ENCODE measurements at places on chromosomes 2 and 18.

- no peak for DNase-seq
Observed at GRCh38 chr18:28571929-28572328, 395.0 kb upstream of the CDH2 start.

DNA sequence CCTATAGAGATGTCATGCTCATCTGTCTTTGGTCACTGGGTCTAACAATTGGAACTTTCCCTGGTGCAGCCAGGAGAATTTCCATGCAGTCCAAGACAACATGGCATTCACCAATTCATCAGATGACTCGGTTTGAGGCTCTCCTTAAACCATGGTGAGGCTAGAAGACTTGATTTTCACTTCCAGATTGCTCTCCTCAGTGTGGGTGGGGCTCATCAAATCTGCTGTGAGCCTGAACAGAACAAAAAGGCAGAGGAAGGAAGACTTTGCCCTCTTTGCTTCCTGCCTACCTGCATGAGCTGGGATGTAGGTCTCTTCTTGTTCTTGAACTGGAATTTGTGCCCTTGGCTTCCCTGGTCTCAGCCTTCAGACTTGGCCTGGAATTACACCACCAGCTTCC lies 203.4 kb upstream of the TRIB2 start:
- DNase-seq = no peak

- no peak for DNase-seq
Observed at GRCh38 chr2:11270891-11271290, 73.5 kb downstream of the ROCK2 start.

DNA sequence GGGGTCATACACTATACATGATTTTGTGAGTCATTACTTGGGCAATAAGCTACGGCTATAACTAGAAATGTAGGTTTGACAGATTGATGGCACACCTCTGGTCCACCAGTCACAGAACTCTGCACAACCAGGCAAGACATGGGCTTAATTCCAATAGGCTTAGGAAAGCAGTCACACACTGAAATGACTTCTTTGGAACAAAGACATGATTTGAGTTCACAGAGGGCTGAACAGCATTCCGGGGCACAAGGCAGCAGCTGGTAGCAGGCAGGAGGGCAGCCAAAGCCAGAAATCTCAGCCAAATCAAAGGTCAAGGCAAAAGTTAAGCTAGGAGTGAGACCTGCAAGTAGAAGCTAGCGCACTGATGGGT lies 27.4 kb downstream of the FABP1 start:
- no peak for DNase-seq

DNA sequence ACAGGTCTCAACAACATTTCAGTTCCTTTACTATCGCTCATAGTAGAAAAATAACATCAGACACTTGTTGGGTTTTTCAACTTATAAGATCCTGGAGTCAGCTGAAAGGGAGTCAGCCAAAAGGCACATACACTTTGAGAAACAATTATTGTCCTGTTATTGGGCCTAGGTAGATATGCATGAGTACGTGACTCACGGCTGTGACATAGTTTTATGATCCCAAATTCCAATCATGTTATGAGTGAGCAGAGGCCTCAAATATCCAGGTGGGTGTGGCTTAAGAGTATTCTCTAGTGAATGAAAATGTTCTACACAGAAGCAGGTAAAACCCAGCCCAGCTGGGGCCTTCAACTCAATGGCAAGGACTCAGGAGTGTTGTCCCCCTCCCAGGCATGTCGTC lies 27.2 kb downstream of the SERPINB8 start:
- no peak for DNase-seq

DNA sequence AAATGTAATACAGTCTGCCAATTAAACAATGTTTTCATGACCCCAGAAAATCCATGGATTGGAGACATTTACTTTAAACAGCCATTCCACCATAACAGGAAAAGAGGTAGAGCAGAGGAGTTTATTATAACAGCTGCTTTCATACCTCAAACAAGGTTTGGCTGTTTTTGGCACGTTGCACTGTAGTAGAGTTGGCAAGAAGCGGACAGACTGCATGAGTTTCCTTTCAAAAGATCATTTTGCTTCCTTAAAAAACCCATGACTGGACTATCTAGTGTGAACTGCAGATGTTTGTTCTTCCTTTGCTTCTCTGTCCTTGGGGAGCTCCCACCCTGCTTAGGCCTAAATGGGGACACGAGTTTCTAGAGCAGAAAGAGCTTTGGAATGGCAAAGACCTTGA lies 108.5 kb upstream of the THOC1 start:
- DNase-seq = no peak

- DNase-seq = no peak
Observed at GRCh38 chr18:24515721-24516120, 55.3 kb downstream of the HRH4 start.

GRCh38 chr2:196410008-196410407 lies 229.5 kb upstream of the CCDC150 start:
- DNase-seq = no peak

DNA sequence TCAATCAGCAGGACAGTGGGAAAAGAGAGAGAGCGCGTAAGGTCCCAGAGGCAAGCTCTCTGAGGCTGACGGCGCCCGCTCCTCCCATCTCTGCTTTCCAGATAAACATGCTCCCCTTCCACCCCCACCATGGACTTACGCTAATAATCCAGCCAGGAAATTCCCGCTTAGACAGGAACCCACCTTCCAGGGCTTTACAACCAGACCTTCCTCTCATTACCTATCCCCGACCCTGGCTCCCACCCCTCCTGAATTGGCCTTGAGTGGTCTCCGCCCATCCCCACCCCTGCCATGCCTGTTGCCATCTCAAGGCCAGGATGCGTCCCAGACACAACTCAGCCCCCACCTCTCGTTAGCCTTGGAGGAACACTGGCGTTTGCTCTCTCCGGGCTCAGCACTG lies 131.1 kb downstream of the SMAD2 start:
- DNase-seq = no peak

- no peak for DNase-seq
Observed at GRCh38 chr2:223751012-223751411, 86.4 kb downstream of the AP1S3 start.

- no peak for DNase-seq
Observed at GRCh38 chr2:222433332-222434173, 9.2 kb downstream of the SGPP2 start.

- no peak for DNase-seq
Observed at GRCh38 chr2:11624893-11625292, 45.1 kb downstream of the NTSR2 start.

DNA sequence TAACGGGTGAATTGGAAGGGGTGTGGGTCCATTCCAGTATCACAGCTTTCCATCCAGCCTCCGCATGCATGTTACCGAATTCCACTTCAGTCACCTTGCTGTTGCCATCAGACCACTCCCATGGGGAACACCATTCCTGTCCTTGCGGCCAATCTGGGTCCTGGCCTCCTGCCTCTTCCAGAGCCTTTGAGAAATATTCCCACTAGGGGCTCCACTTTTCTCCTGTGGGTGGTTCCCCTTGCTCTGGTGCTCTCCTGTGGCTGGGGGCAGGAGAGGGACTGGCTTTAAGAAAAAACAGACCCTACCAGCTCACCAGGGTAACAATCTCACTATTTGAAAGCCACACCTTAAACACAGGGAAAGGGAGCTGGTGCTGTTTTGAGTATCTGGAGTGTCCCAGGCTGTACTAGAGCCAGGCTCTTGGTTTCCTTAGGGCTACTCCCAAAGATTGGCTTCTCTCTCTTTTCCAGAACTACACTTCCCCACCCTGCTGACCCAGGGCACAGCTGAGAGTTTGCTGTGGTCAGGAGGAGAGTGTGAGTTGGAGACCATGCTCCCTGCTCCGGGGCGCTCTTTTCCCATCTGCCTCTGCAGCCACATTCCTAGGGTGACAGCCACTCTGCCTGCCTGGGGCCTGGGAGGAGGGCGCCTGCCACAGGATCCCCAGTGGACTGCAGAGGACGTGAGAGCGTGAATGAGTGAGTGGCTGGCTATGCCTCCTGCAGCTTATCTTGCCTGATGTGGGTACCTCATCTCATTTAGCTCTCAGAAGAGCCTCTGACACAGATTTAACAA lies 460.8 kb upstream of the HS6ST1 start:
- no peak for DNase-seq

DNA sequence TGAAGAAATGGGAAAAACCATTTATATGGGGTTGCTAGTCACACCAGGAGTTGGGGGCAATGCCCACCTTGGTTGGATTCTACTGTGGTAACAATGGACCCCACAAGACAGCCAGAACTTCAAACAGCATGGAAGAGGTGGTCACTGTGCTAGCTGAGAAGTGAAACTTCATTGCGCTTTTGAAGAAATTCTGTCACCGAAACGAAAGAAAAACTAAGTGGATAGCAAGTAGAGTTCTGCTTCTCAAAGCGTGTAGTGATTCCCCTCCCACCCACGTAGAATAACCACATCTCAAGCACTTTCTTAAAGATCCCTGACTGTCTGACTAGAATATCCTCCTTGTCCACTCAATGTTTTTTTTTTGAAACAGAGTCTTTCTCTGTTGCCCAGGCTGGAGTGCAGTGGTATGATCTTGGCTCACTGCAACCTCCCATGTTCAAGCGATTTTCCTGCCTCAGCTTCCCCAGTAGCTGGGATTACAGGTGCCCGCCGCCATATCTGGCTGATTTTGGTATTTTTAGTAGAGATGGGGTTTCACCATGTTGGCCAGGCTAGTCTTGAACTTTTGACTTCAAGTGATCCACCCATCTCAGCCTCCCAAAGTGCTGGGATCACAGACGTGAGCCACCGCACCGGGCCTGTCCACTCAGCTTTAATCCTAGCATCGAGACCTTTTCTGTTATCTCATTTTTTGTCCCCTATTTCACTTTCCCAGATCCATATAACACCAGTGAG lies 30.1 kb upstream of the CCL20 start:
- no peak for DNase-seq

DNA sequence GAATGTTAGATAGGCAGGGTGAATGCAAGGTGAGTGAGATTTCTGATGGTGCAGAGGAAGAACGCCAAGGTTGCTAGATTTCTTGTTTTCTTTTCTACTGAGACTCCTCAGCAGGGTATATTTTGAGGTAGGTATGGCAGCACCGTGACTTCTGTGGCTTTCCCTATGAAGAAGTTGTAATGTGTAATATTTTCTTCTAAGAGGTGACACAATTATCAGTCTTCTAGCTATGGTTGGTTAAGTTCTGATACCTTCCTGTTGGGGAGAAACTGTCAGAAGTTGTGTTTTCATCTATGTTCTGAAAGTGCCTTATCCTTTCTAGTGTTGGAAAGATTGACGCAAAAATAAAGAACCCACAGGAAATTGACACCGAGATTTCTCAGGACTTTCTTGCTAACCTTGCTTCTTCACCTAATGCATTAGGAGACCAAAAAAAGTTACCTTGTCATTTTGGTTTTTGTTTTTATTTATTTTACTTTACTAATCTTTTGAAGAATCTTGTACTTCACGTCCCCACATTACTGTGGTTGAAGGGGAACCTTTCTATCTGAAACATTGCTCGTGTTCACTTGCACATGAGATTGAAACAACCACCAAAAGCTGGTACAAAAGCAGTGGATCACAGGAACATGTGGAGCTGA lies 11.9 kb downstream of the IL18R1 start:
- DNase-seq = no peak

DNA sequence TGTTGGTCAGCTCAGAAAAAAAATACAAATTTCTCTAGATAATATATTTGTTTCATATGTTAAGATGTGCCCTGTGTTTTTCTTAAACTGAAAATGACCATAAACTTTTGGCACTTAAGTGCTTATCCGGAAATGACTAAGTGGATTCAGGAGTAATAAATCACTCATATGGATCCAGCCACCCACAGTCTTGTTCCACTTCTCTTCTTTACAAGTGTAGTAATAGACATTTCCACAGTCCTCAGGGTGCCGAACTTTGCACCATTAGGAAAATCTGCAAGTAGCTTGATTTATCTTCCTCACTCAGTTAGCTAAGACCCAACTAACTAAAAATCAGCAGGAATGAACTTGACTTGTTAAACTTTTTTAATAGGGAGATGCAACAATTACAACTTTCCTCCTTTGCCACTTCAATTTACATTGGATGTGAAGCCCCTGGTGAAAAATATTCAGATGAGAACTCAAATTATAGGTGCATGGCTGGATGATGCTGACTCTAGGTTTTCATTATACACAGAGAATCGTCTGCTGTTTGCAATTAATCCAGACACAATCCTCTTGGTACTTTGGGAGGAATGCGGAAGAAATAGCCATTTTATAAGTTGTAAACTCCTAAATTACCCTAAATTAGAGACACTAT lies 322.5 kb downstream of the ARHGAP15 start:
- no peak for DNase-seq

GRCh38 chr2:84327645-84328249 lies 131.3 kb downstream of the SUCLG1 start:
- no peak for DNase-seq

GRCh38 chr2:127572841-127573240 lies 37.4 kb downstream of the MYO7B start:
- no peak for DNase-seq

- DNase-seq = no peak
Observed at GRCh38 chr2:223100061-223100511, 48.1 kb downstream of the KCNE4 start.

- no peak for DNase-seq
Observed at GRCh38 chr18:48999569-48999968, 48.8 kb upstream of the SMAD7 start.

DNA sequence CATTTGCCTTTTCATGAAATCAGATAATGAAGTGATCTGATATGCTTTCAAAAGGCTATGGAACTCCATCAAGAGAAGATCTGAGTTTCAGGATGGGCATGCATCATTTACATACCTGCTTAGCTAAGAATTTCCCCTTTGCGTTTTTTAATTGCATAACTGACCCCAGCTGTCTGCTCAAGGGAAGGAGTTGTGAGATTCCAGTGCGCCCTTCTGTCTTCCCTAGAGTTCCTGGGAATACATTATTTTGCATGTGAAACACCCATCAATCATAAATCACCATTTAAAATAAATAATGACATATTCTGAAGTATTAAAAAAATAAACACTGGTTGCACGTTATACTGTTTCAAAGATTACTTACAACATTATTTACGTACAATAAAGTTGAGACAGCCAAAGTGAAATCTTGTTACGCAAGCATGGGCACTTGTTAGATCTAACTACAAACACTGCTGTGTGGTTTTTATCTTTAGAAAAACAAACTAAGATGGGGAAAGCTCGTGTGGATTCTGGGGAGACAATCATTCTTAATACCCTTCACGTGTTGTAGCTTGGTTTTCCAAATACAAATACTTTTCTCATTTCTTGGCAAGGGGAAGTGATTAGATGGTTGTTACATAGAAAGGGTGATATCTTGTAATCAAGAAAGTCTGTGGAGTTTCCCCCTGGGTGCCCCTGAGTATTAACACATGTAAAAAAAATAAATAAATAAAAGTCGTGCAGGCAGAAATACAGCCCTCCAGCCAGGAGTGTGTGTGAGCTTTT lies 125.7 kb upstream of the LMAN1 start:
- DNase-seq = no peak

GRCh38 chr2:198137733-198138132 lies 333.3 kb downstream of the PLCL1 start:
- DNase-seq = no peak

- DNase-seq = no peak
Observed at GRCh38 chr2:62643100-62643471, 62.4 kb upstream of the EHBP1 start.

- no peak for DNase-seq
Observed at GRCh38 chr2:71675296-71675695, 221.9 kb downstream of the DYSF start.

GRCh38 chr2:16899958-16900357 lies 234.3 kb upstream of the CYRIA start:
- DNase-seq = no peak

All from Kasumi-1 (cell line).